T47D (cell line): ENCODE measurements at places on chromosomes 2 and 18.

- no peak for DNase-seq
These were observed 24.8 kb upstream of the STARD7 start for GRCh38 chr2:96233436-96233835.

- no peak for DNase-seq
These were observed 254.2 kb downstream of the SETBP1 start for GRCh38 chr18:44934901-44935300.

DNA sequence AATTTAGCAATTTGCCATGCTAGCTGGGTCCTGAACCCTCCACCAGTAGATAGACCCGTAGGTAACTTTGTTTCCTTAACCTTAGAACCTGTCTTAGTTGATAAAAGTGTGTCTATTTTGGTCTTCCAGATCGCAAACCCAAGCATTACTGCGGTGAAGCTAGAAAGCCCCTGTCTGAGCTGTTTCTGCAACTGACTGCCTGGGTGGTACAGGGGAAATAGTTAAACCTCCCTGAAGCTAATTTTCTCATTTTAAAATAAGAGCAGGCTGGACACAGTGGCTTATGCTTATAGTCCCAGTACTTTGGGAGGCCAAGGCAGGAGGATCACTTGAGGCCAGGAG is 101.7 kb upstream of the MSH2 start:
- no peak for DNase-seq

DNA sequence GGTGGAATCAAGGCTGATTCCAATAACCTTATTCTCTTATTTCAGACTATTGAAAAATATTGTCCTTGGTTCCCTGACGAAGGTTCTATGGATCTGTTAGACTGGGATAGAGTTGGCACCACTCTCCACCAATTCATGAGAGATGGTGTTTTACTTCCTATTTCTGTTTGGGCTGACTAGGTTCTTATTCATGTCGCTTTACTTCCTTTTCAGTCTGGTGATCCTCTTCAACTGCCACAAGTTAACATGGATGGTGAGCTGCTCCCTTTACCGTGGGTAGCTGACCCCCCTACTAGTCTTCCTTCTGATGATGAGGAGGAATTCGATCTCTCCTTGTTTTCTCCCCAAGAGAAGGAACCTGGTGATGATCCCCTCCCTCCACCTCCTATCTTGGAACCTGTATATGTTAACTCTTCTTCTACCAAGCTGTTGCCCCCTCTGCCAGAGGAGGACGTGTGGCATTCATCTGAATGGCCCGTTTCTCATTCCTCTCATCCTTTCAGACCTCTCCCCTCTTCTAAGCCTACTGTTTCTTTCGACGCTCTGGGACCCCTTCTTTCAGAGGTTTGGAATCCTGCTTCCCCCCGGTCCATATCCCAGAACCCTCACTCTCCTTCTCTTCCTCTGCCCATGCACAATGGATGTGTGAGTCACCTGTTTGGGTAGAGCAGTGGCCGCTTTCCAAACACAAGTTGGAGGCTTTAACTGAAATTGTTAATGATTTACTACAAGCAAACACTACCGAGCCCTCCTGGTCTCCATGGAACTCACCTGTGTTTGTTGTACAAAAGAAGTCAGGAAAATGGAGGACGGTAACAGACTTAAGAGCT is 13.5 kb upstream of the CNOT11 start:
- no peak for DNase-seq

DNA sequence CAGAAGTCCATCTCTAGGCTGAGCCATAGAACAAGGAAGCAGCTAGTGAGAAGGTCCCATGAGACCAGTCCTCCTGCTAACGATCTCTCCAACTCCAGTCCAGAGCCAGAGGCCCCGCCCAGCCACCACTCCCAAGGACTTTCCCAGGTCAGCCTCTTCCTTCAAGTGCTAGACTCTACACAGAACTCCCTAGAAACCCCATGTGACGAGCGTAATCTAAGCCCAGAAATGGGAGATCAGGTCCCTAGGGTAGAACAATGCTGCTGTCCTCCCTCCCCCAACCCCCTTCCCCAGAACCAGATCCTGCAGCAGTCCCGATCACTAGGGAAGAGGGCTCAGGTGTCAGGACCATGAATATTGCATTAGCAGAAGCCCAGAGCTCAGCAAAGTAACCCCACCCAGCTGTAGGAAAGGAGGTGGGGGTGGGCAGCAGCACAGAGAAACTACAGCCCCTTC is 6.9 kb downstream of the DCTN1 start:
- no peak for DNase-seq

GRCh38 chr2:171541202-171541887 is 19.1 kb downstream of the CYBRD1 start:
- no peak for DNase-seq

DNA sequence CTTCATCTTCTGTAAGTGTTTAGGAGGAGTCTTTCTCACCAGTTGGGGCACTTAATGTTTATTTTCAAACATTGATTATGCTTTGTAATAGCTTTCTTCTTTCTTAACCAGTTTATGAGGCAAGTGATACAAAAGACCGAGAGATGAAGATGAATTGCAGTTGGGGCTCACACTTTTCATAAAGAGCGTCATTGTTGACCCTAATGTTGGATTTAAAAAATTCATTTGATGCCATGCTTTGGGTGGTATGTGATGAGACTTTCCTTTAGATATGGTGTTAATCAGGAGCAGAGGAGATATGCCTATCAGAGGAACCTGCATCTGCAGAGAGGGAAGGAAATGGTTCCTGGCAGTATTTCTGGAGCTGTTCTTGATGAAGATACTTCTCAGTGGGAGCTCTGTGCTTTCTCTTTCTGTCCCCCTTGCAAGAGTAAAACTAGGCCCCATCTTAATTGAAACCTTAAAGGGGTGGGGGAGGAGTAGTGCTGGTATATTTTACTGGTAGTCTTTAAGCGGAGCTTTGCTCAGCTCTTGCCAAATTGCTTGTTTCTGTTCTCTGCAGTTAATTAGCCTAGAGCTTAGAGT is 2.3 kb downstream of the EML4 start:
- DNase-seq: no peak

DNA sequence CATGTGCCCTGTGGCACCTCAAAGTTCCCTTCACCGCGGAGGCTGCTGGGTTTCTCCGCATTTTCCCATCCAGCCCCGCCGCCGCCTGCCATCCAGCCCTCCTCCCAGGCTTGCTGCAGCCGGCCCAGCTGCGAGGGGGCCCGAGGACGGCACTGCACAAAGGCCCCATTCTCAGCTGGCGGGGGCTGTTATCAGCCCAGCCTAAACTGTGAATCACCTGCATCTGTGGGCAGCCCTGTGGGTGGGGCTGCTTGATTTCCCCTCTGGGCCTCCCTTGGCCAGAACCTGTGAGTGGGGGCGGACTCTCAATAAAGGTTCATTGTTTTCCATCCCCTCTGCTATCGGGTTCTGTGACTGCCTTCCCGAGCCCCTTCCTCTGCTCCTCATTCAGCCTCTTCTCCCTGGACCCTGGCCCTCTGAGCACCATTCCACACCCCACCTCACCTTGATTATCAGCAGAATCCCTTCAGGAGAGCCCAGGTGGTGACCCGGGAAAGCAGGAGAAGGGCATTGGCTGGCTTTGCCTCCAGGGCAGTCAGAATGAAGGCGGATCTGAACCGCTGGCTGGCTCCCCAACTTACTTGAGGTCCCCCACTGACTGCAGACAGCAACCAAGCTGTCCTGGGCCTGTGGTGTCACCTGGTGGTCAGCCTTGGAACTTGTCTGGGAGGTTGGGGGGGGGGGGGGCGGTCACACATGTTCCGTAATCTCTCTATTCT is 204.5 kb downstream of the ZFP36L2 start:
- DNase-seq: no peak

- DNase-seq: no peak
These were observed 129.1 kb downstream of the PIEZO2 start for GRCh38 chr18:11020161-11020853.

DNA sequence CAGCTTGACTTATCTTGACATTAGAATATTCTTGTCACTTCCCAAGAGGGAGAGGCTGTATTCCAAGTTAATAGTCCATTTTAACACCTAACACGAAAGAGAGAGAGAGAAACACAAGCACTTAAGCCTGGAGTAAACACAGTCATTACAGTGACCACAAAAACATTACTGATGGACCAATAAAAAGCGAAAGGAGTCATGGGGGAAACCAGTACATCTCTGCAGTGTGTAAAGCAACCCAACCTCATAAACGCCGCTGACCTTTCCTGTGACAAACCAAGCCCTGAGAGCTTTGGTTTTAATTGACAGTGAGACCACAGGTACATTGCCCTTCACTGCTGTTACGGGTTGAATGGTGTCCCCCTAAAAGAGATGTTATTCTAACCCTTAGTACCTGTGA is 78.3 kb downstream of the SMAD4 start:
- no peak for DNase-seq

DNA sequence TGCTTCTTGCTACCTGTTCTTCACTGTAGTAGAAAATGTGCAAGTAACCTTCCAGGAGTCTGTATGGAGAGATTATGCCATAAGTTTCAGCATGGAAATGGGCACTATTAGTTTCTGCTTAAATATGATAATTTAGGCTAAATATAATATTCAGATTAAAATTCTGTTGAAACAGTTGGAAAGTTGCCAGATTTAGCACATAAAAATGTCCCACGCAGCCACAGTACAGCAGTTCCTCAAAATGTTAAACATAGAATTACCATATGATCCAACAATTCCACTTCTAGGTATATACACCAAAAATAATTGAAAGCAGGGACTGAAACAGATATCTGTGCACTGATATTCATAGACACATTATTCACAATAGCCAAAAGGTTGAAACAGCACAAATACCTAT is 121.2 kb downstream of the NRP2 start:
- no peak for DNase-seq

- no peak for DNase-seq
These were observed 286.8 kb upstream of the EPAS1 start for GRCh38 chr2:46010223-46010924.

DNA sequence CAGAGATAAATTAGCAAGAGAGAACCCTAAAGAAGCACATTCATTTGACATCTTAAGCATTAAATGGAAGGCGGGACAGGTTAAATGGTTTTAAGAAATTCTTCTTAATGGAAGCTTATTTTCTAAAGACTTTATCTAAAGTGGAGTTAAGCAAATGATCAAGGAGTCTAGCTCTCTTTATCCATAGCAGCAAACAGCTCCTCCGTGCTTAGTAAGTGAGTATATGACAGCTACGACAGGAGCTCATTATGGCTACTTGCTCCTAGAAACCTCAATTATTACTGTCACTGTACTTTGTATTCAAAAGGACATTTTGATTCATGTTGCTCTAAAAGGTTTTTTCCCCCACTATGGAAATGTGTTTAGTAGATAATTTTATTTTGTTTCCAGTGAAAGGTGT is 444.9 kb downstream of the TMX3 start:
- DNase-seq: no peak

DNA sequence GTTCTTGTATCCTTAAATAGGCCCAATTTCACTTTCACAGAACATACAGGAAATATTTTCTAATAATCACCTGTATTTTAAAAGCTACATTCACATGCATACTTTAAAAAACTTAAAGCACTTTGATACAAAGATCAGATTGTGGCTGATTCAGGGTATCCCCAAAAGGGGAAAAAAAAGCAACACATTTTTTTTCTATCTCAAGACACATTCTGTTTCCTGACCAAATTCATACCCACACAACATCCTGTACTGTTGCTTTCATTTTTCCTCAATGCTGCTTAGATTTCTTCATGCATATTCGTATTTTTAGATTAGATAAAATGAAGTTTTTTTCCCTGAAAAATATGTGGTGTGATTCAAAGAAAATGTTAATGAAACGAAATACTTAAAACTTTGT is 122.5 kb downstream of the TMEFF2 start:
- no peak for DNase-seq

DNA sequence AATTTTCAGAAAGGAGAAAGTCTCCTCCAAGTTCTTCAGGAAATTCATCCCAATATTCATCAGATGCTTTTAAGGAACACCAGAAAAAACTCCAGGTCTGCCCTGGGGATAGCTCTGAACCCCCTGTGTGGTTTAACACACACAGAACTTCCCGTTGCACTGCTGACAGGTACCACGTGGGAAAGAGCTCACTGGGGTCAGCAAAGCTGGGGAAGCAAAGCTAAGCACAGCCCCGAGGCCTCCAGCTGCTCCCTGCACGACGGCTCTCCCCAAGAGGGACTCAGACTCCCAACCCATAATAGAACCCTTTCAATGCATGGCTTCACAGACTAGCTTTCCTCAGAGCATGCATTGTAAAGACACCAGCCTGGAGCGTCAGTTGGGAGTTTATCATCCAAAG is 28.0 kb downstream of the ADI1 start:
- no peak for DNase-seq

- DNase-seq: peak; percentile 97
These were observed 8.6 kb upstream of the CRYBA2 start for GRCh38 chr2:219001577-219002394.

DNA sequence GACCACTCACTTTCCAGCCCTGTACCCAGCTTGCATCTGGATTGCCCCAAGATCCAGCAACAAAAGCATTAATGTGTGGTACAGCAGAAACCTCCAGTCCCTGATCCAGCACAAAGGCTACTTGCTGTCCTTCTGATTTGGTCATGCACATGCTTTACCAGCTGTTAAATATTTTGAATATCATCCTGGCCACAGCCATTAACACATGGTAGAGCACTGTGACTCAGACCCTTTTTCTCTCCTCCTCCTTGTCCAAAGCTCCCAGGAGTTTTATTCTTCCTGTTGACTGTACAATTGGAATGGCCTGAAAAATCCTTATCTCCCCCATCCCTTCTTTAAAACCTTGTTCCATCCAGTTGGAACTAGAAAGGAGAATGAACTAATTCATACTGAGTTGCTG is 419.7 kb upstream of the TNP1 start:
- no peak for DNase-seq

DNA sequence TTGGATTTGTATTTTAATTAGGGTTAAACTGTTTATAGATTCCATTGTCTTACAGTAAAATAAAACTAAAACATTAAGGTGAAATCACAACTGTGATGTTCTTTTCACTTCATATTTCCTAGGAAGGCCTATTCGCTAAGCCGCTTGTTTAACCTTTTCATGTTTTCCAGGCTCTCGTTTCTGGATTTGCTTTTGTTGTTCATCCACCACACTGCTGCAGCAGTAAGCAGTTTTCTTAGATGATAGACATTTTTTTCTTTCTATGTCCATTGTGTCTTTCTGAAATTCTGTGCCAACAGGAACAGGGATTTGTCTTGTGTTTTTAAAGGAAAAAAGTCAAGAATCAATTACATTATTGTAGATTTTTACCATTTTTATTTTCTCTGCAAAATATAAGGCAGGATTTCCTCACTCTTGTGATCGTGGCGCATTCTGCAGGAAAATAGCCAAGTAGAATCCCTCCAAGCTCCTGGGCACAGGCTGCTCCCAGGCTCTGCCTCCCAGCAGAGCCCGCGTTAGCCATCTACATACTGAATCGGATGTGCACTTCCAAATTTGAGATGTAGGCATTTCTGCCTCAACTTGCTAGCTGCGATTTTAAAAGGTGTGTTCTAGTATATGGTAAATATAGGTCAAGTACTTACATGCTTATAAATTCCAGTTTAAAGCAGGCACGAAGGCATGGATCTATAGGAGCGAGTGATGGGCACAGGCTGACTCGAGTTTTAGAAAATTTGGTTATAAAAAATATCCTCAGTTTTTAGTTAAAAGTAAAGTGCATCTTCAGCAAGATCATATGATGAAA is 10.2 kb downstream of the TSHZ1 start:
- DNase-seq: no peak

GRCh38 chr2:38951766-38952165 is 62.1 kb downstream of the ARHGEF33 start:
- no peak for DNase-seq

GRCh38 chr2:112709703-112710102 is 11.1 kb upstream of the NT5DC4 start:
- DNase-seq: no peak
